ENCODE measurements at places on chromosomes 2 and 18. TPM values are rescaled to one million over a fixed set of nuclear protein-coding genes. Genes with fewer than 3 reads are reported as not detected.
A peak's percentile ranks its signal among the peaks of the same experiment; 100 is the strongest.

DNA sequence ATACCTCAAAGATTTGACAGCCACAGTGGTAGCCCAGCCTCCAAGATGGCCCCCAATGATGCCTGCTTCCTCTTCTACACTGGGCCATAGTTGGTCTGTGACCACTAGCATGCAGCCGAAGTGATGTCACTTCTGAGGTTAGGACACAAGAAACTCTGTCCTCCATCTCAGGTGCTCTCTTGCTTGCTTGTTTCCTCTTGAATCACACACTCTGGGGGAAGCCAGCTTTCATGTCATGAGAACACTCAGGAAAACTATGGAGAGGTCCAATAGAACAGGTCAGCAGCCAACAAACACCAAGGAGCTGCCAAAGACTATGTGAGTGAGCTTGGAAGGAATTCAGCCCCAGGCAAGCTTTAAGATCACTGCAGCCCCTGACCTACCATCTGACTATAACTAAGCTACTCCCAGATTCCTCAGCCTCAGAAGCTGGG is 3.3 kb upstream of the ADAM17 start:
- no peak for DNase-seq

DNA sequence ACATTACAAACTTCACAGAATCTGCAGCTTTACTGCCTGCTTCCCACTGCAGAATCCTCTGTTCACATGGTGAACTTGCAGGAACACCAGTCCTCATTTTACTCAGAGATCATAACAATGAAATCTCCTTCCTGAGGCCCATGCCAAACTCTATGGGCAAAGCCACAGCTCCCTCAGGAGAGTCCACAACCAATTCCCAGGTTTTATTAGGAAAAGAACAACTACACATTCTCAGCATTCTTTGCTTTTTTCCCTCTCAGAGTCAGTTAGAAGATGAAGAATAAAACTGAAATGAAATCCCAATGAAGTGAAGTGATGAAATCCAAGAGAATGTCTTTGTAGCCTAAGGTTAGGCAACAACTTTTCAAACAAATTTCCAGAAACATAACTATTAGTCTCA is 233.7 kb downstream of the DSEL start:
- no peak for DNase-seq

DNA sequence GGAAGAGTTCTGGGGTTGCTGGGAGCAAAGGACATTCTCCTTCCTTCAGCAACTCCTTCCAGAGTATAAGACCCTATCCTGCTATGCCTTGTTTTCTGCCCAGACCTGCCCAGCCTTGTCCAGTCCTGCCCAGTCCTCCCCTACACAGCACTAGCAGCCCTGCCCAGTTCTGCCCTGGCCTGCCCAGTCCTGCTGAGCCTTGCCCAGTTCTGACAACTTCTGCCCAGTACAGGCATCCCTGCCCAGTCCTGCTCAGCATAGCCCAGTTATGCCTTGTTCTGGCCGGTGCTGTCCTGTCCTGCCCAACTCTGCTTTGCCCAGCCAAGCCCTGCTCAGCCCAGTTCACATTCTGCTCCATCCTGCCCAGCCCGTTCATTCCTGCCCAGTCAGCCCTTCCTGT is 44.9 kb upstream of the ALK start:
- DNase-seq, result no peak

- DNase-seq, result peak; percentile 81
Observed at GRCh38 chr2:64609227-64609941, 44.3 kb downstream of the SERTAD2 start.

Gene PRSS56
- not detected for total RNA-seq

DNA sequence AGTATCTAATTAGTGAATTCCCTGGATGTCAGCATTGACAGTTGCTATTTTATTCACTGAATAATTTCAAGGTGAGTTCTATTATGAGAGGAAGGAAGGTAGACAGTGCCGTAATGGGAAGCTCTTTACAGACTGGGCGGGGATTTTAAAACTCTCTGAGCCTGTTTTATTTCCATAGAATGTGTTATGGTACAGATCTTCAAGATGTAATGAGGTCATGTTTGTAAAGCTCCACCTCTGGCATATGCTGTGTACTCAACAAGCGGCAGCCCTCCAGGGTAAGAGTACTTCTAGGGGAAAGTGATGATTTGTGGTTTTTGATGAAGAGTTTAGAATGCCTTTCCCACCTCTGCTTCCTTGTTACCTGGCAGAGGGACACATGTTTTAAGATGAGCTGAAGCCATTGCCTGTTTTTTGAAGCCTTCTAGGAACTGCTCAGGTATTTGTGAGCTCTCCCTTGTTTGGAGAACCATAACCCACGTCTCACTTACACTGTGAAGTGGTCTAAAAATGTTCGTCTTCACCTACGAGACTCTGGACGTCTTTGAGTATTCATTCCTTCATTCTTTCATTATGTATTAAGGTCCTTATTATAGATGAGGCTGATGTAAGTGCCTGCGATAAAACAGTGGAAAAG is 251.2 kb downstream of the PTGR3 start:
- no peak for DNase-seq

- DNase-seq, result no peak
Observed at GRCh38 chr2:46735730-46736493, 179.7 kb downstream of the MCFD2 start.

Gene CTNNA2
- total RNA-seq, result 9.0 TPM

- no peak for DNase-seq
Observed at GRCh38 chr2:33448220-33448899, 28.1 kb upstream of the RASGRP3 start.

DNA sequence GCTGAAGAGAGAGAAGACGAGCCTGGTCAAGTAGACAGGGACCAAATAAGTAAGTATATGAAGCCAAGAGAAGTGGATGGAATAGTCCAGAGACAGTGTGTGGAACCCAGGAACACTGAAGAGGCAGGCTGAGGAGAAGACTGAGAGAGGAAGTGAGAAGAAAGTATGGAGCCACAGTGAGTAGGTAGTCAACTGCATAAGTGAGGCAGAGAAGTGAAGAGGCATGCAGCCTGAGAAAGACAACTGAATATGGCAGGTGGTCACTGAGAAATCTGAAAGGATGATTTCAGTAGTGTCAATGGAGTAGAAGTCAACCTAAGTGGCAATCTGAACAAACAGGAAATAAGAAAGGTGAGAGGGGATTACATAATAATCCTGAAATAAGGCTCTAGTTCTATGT is 55.4 kb downstream of the CWC22 start:
- DNase-seq, result no peak

Gene CRYGC
- not detected for total RNA-seq

- no peak for DNase-seq
Observed at GRCh38 chr2:197258580-197258979, 52.0 kb downstream of the ANKRD44 start.

- DNase-seq, result no peak
Observed at GRCh38 chr2:162092008-162092390, 18.0 kb upstream of the DPP4 start.

DNA sequence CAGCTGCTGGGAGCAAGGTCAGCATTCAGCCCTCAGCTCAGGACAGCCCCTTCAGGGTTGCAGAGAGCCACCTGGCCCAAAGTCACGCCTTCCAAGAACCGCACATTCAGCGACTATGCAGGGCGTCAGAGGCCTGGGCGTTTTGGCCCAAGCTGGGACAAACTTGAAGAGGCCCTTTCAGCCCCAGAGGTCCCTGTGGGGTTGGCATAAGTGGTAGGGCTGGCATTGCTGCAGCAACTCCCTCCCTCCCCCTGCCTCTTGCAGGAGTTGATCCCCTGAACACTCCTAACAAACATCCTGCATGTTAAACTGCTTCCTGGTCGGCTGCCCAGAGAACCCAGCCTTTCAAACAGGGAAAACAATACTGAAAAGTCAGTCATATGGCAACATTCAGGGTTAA is 192.9 kb upstream of the SMAD2 start:
- no peak for DNase-seq

Gene POTEI
- total RNA-seq, result 0.20 TPM

Gene CNGA3
- total RNA-seq, result not detected

- no peak for DNase-seq
Observed at GRCh38 chr2:205776720-205777119, 94.4 kb downstream of the NRP2 start.

Gene LOXHD1
- total RNA-seq, result not detected

Gene GNAL
- 18.2 TPM for total RNA-seq

DNA sequence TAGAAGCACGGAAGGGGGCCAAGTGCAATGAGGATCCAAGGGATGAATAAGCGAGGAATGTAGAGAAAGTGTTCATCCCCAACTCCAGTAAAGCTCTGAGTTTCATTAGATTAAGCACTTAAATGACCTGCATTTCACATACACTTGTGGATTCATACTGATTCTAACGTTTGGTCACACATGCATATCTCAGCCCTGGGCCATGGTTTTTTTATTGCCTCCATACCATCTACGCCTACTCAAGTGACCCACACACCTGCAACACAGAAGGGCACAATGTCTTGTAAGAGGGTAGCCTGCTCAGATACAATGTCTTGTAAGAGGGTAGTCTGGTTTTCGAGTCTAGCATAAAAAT is 566 bp upstream of the MRPS5 start:
- no peak for DNase-seq

Gene NPAS2
- 1.8 TPM for total RNA-seq

- no peak for DNase-seq
Observed at GRCh38 chr2:164515030-164515429, 106.3 kb downstream of the GRB14 start.

Gene CD207
- not detected for total RNA-seq

All from H1 (cell line).